ENCODE measurements at places on chromosomes 2 and 18.

DNA sequence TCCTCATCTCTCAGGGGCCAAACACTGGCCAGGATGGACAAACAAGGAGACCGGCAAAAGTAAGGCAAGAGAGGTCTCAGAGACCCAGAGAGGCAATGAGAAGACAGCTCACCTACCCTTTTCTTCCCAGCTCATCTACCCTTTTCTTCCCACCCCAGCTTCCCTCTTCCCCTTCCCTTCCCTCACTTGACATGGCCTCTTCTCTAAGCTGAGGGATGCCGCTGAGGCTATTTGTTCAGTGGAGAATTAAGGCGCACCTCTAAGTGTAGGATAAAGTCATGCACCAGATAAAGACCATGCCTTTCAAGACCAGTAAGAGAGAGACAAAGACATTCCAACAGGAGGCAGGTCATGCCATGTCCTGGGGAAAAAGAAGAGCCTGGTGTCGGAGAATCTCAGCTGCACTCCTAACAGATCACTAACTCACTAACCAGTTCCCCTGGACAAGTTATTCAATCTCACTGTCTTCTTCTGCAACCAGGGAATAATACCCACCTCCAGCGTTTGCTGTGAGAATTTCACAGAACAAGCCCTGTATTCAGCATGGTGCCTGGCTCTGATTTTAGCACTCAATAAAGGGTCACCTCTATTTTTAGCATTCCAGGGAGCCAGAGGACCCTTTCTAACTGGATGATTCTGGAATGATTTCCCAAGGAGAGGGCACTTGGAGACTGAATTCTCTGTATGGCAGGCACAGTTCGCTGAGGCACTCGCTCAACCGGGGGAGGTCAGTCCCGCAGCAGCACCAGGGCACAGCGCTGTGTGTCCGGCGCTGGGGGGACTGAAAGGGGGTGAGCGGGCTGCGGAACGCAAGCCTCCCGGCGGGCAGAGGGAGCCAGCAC is 3.0 kb upstream of the FOSL2 start:
- DNase-seq = no peak

DNA sequence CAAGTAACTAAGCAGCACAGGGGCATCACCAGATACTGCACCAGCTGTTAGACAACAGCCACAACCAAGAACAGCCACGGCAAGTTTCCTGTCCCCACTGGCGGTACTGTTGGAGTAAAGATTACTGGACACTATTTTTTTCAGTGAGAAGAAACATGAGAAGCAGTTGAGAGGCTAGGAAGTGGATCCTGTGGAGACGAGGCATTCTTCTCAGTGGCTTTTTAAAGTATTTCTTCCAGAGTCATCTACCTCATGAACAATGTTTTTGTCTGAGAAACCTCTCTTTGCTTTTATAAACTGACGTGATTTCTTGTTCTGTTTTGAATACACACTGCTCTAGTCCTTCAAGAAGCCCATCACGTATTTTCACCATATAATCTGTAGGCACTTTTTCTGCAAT is 18.8 kb downstream of the TM4SF20 start:
- DNase-seq = no peak

DNA sequence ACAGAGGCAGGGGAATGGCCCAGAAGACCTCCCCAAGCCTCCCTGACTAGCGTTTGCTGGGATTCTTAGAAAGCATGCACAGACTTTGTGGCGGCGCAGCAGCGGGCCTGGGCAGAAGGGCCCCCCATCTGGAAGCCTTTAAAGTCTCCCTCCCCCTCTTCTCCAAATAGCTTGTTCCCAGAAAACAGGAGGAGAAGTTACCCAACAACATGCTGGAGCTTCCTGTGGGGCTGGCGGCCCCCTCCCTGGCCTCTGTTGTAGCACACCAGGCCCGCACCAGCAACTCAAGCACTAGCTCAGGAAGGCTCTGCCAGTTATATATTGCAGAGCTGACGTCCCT is 334.8 kb downstream of the DYSF start:
- no peak for DNase-seq

DNA sequence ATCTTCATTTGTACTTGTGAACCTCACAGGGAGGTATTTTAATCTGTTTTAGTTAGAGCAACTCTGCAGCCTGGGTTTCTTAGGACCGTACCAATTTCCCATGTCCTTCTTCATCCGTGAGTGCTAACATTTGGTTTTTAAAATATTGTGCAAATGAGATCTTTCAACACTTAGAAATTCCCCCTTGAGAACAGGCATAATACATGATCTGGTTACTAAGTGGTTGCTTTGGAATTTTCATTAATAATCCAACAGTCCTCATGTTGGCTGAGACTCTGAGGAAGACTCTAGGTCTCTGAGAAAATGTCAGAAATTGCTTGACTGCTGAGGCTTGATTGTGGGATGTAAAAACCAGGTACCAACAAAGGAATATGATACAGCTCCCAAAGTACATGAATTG is 125.6 kb upstream of the CDCA7 start:
- DNase-seq = no peak

DNA sequence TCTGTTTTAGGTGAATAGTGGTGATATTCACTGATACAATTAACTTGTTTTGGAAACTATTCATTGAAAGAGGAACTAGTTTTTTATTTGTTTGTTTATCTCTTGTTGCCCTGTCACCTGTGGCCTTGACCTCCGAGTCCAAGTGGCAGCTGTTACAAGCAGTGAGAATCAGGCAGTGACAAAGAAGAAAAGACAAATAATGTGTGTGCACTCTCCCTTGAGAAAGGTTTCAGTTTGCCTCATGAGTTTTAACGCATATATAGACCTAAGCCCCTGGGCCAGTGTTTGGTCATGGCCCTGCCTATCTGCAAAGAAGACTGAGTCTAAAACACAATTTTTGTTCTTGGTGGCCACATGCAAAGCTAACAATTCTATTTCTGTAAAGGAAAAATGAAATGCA is 15.3 kb downstream of the KYNU start:
- no peak for DNase-seq

- peak; percentile 30 for DNase-seq
These were observed 5.5 kb upstream of the NRBP1 start for GRCh38 chr2:27422958-27423357.

DNA sequence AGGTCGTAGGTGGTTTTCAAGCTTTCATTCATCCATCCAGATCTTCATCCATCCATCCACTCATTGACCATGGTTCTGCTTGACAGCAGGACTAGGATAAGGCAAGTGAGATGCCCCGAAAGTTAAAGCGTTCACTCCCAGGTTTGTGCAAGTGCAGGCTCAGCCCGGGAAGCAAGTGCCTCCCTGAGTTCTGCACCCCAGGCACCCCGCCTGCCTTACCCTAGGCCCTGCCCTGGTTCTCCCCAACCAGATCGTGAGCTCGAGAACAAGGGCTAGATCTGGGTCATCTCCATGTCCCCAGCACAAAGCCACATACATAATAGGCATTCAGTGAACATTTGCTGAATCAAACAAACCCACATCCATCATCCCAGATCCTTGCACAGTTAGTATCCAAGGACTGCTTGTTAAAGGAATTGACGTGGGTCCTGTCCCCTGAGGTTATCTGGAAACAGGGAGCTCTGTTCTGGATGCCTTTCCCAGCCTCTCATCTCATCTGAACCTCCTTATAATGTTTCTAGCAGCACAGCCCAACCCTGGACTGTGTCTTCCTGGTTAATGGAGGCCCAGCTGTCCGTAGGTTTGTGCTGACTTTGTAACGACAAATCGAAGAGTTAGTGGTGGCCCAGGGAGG is 116.1 kb upstream of the GPC1 start:
- no peak for DNase-seq

DNA sequence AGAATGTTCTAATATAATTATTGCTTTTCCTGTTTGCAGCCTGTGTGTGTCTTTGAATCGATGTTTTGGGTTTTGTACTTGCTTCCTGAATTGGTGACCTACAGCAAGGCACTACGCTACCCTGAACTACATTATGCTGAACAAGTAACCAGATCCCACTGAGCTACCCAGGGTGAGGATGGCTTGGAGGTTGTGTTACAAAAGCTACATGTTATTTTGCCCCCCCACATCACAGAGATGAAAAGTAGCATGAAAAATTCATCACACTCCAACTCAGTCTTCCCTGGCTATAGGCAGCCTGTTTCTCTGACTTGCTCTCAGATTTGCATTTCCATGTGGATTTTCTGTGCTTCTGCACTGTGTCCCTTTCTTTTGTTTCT is 162.1 kb downstream of the LDLRAD4 start:
- DNase-seq = no peak

- no peak for DNase-seq
These were observed 294.8 kb upstream of the FIGN start for GRCh38 chr2:164030623-164031022.

- DNase-seq = no peak
These were observed 33.8 kb downstream of the PRKCE start for GRCh38 chr2:45685260-45685659.

GRCh38 chr2:33589444-33589843 is 9.7 kb downstream of the FAM98A start:
- DNase-seq = no peak

Measured in posterior cingulate gyrus (tissue), 11 donors.